GM12892 (cell line): ENCODE measurements at places on chromosomes 6 and 20.

DNA sequence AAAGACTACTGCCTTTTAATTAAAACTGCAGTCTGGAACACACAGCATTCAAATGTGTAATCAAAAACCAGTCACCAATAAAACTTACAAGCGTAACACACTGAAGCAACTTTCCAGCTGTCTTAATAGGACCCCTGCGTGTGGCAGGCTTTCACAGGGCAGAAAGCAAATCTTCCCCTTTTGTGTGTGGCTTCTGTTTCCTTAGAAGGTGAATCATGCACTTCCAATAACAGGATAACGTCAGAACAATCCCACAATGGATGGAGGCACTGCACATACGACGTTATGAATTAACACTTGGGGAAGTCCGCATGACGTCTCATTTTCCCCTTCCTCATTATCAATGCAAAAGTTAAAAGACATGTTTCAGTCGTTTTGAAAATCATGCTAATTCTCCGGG, 44.8 kb downstream of the INSM1 start:
- DNase-seq: no peak

- no peak for DNase-seq
Measured at GRCh38 chr6:142002825-142003405, 129.8 kb upstream of the GJE1 start.

DNA sequence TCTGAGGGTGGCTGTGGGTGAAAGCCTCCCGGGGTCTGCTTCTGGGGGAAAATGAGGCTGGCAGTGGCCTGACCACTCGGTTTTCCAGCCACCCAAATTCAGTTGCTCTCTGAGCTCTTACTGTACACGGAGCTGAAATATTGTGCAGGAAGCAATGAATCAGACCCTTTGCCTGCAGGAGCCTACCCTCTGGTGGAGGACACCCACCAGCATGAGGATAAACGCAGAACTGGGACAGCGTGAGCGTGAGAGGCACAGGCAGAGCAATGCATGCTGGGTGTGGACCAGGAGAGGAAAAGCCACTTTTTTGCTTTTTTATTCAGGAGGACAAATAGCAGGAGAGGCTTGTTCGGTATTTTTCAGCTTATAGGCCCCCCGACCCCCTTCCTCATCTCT, 298.0 kb downstream of the QKI start:
- DNase-seq: no peak

- no peak for DNase-seq
Measured at GRCh38 chr6:81772741-81773140, 20.3 kb upstream of the TENT5A start.

DNA sequence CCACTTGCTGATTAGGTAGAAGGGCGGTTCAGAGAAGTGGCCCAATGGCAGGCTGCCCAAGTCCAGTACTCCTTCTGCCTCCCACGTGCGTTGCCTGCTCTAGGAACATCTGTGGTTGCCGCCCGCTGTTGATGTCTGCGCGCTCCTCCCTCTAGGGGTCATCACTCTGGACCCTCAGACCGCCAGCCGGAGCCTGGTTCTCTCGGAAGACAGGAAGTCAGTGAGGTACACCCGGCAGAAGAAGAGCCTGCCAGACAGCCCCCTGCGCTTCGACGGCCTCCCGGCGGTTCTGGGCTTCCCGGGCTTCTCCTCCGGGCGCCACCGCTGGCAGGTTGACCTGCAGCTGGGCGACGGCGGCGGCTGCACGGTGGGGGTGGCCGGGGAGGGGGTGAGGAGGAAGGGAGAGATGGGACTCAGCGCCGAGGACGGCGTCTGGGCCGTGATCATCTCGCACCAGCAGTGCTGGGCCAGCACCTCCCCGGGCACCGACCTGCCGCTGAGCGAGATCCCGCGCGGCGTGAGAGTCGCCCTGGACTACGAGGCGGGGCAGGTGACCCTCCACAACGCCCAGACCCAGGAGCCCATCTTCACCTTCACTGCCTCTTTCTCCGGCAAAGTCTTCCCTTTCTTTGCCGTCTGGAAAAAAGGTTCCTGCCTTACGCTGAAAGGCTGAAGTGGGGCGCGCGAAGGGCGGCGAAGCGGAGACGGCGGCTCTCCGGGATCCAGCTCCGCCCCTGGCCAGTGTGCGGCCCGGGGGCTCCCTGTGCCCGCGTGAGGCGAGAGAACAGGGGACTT, 8.5 kb downstream of the TRIM15 start:
- DNase-seq: no peak

- DNase-seq: no peak
Measured at GRCh38 chr6:139522511-139523220, 148.2 kb upstream of the CITED2 start.

- no peak for DNase-seq
Measured at GRCh38 chr6:2560917-2561698, 189.6 kb downstream of the MYLK4 start.

GRCh38 chr6:38427492-38428210, 212.1 kb downstream of the BTBD9 start:
- peak; percentile 20 for DNase-seq

DNA sequence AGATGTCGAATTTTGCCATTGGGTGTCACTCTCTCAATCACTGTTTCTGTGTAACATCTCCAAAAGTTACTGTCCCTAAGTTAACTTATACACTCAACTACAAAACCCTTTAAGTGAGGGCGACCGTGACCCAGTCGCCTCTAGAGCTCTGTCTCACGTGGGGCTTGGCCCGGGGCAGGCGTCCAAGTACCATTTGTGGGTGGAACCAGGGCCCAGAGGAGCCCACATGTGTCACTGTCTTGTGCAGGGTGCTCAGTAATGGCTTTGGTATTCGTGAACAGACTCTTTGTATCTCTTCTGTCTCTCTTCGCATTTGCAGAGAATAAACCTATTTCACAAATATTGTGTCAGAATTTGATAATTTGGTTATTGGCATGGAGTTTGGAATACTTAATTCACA, 109.9 kb upstream of the THBS2 start:
- DNase-seq: no peak

- DNase-seq: no peak
Measured at GRCh38 chr20:61560361-61560853, 308.3 kb downstream of the CDH4 start.

- no peak for DNase-seq
Measured at GRCh38 chr20:34536798-34537394, 20.7 kb downstream of the DYNLRB1 start.

GRCh38 chr6:2917065-2917464, 14.0 kb upstream of the SERPINB9 start:
- DNase-seq: no peak

DNA sequence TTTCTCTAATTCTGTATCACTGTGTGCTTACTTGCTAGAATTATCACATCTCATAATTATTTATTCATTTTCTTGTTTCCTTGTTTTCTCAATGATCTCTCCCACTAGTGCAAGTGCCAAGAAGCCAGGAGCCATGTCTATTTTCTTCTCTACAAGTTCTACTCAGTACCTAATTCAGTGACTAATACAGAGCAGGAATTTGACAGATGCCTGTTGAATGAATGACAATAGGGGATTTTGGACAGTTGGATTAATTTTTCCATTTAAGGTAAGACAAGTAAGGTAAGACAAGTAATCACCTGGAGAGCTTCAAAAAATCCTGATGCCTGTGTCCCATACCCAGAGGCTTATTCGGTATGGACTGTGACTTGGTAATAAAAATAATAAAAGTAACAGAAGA, 81.0 kb downstream of the EDN1 start:
- no peak for DNase-seq

DNA sequence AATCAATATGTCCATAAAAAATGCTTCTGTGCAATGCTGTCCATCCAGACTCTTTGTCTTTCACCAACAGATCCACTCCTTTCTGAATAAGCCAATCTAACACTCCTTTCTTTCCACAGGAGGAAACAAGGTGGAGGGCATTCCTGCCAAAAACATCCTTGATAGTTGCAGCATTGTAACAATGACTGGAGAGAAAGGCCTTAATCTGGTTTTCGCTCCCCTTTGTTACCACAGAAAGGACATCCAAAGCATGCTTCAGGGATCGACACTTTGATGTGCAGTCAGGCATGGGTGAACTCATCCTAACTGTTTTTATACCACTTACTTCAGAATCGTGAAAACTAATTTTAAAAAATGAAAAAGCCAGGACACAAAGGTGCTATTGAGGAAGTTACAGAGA, 7.4 kb downstream of the IBTK start:
- DNase-seq: no peak

DNA sequence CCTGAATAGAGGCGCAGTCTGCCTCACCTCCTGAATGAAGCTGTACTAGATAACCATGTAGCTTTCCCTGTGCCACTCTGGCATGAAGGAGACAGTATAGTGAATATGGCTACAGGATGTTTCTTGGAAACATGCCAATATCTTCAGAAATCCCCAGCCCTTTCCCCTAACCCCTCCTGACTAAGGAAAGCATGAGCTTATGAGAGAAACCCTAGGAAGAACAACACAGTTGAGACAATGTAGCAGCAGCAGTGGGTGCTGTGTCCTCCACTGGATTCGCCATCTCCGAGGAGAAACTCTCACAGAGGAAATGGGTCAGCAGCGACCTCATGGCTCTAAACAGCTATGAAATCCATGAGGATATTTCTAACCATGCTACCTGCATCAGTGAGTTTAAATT, 6.7 kb downstream of the HLA-DQA1 start:
- DNase-seq: no peak

DNA sequence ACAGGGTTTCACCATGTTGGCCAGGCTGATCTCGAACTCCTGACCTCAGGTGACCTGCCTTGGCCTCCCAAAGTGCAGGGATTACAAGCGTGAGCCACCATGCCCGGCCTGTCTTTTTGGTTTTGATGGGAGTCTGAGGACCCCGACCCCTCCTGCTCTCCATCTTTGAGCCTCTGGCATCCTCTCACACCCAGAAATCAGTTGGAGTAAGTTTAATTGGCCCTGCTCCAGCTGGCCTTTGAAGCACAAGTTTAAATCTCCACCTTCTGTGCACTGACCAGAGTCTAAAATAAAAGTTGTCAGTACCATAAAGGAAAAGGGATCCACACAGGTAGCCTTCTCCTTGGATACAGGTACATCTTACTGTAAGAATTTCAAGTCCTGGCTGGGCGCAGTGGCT, 15.9 kb upstream of the C20orf144 start:
- DNase-seq: no peak

DNA sequence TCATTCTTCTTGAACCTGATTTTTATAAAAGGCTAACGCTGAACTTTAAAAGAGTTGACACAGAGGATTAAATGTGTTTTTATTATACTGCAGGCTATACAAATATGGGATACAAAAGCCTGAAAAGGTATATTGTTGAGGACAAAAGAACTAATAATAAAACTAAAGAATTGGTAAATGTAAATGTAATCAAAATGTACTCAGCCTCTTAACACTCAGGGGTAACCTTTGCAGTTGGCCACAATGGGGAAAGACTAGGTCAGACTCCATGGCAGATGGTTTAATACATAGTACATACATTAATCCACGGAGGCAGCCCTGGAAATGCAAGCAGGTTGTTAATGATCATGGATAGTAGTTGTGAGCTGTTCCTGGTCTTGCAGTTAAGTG, 57.5 kb downstream of the SOBP start:
- no peak for DNase-seq

DNA sequence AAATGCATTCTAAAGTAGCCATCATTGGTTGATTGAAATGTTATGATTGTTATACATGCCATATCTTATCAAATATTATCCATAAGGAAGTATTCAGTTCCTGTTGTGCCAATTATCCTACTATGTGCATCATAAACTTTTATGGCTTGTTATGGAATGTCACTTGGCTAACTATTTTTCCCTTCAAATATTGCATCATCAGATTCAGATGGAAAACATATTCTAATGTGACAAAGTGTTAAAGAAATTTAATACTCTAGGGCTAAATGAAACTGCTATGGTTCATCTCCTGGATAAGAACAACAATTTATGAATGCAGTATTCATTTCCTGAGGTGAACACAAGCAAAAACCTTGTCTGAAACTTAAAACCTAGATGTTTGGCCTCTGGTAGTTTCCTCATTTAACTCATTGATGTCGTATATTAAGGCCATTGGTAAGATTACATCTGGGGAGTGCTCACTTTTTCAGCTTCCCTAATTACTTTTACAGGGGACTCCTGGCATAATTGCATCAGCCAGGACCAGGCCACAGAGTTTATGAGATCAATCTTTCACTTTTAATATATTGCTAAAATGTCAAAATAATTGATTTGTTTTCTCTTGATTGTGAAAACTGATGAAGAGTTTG, 134.9 kb upstream of the CEP162 start:
- DNase-seq: no peak

DNA sequence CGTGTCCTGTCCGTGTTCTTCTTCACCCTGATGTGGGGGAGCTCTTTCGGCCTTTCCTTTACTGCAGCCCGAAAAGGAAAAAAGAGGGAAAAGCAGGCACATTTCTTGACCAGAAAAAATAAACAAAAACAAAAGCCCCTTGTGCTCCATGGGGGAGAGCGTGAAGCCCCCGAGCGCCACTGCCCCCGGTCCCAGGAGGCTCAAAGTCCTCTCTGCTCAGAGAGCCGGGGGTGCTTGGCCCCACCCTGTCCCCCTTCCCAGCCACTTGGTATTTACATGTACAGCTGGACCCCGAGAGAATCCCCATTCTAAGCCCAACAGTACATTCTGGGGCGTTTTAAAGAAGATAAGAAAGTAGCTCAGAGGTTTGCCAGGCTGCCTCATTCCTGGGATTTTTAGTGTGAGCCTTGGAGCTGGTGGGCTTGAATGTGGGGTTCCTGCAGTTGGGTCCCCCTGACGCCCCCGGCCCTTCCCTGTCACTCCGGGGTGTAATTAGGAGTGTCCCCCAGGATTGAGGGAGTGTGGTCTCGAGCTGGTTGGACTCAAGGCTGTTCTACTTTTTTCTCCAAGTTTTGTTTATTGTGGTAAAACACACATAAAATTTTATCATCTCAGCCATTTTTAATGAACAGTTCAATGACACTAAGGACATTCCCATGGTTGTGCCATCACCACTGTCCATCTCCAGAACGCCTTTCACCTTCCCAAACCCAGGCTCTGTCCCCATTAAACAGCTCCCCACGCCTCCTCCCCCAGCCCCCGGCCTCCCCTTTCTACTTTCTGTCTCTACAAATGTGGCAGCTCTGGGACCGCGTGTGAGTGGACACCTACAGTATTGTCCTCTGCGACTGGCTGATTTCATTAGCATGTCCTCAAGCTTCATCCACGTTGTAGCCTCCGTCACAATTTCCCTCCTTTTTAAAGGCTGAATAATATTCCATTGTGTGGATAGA, 55.7 kb upstream of the BHLHE23 start:
- DNase-seq: no peak

DNA sequence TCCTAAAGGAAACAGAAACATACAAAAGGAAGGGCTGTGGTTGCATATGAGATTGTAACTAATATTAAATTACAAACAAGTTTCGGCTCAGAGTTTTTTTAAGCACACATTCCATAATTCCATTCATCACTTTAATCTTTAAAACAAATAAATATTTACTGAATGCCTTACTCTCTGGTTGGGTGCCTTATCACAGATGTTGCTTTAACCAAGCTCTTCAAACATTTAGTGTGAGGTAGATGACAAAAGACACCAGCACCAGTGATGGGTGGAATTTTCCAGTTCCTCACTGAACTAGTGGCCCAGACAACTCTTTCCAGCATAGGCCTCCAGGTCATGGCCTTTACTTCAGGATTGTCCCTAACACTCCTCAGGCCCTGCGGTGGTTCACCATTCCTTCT, 58.7 kb downstream of the ARHGAP18 start:
- no peak for DNase-seq
